M059J (cell line): ENCODE measurements at places on chromosomes 13 and 19.

DNA sequence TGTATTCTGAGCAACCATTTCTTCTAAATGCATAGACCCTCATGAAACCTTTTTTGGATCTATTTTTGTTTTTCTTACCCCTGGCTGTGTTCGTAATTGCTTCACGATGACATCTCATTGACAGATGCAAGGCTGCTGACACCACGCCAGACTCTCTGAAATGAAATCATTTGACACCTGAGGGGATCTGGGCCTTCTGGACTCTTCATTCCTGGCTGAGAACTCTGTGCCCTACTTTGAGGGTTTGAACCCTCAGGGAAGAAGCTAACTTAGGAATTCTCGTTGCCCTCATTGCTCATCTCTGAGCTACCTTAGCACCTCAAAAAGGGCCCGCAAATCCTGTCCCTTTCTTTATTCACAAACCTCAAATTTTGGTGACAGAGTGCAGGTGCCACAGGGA, 40.5 kb upstream of the NBEA start:
- no peak for DNase-seq

DNA sequence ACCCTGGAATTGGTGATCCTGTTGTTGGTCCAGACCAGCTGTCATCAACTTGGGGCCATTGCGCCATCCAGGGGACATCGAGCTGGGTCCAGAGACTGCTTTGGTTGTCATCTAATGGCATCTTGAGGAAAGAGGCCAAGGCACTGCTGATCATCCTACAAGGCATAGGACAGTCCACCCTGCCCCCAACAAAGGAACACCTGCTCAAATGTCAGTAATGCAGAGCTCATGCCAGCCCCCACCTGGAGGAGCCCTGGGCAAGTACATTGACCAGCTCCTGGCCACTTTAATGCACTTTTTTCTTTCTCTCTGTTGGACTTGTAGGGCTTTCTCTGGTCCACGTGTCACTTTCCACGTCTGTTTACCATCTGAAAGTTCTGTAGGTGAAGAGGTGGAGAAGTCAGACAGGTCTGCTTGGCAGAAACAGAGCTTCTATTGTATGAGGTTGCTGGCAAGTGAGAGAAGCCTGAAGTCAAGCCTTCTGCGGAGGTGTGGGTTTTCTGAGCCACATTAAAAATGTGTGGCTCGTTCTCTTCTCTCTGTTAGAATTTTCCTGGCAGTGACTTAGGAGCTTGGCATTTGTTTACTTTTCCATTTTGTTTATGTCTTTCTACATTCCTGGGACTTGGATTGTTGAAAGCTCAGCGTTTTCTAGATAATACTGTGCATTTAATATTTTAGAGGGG, 124.0 kb upstream of the RNF113B start:
- DNase-seq: peak; percentile 84

- no peak for DNase-seq
These were observed 4.8 kb downstream of the SYT5 start for GRCh38 chr19:55175117-55175867.

DNA sequence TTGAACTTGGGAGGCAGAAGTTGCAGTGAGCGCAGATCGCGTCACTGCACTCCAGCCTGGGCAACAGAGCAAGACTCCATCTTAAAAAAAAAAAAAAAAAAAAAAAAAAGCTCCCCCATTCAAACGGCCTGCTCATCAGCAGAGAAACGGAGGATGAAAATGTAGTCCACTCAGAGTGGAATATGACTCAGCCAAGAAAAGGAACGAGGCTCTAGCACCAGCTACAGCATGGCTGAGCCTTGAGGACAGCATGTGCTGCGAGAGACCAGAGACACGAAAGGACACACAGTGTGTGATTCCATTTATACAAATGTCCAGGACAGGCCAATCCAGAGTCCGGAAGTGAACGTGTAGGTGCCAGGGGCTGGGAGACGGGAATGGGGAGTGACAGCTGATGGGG, 18.1 kb upstream of the MIER2 start:
- no peak for DNase-seq

GRCh38 chr13:106466691-106467426, 68.6 kb downstream of the EFNB2 start:
- DNase-seq: no peak

GRCh38 chr13:38866649-38867048, 124.0 kb downstream of the STOML3 start:
- no peak for DNase-seq

GRCh38 chr13:108305655-108306054, 36.1 kb downstream of the TNFSF13B start:
- DNase-seq: no peak

- no peak for DNase-seq
These were observed 142.2 kb downstream of the IRS2 start for GRCh38 chr13:109644069-109644750.

GRCh38 chr13:91286317-91286716, 61.2 kb upstream of the MIR17HG start:
- no peak for DNase-seq

GRCh38 chr13:99264051-99264450, 5.9 kb upstream of the GPR18 start:
- DNase-seq: no peak

GRCh38 chr13:98214707-98215106, 37.6 kb upstream of the RNF113B start:
- no peak for DNase-seq

DNA sequence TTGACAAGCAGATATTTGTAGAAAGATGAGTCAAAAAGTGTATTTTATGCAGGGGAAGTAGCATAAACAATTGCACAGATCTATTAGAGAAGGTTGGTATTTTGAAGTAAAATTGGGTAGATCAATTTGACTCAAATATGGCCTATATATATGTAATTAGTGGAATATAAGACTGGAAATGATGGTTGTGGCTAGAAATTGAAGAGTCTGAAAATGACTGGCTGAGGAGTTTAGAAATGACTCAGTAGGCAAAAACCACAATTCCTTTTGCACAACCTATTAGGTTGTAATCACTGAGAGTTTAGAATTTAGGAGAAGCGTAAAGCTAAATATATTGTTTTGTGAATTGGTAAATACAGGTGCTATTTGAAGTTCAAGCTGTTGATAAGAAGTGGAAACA, 622.6 kb upstream of the PCDH20 start:
- no peak for DNase-seq

GRCh38 chr19:54660306-54660705, 2.5 kb upstream of the LILRB4 start:
- no peak for DNase-seq
